EL (cell line): ENCODE measurements at places on chromosomes 1 and 21.

DNA sequence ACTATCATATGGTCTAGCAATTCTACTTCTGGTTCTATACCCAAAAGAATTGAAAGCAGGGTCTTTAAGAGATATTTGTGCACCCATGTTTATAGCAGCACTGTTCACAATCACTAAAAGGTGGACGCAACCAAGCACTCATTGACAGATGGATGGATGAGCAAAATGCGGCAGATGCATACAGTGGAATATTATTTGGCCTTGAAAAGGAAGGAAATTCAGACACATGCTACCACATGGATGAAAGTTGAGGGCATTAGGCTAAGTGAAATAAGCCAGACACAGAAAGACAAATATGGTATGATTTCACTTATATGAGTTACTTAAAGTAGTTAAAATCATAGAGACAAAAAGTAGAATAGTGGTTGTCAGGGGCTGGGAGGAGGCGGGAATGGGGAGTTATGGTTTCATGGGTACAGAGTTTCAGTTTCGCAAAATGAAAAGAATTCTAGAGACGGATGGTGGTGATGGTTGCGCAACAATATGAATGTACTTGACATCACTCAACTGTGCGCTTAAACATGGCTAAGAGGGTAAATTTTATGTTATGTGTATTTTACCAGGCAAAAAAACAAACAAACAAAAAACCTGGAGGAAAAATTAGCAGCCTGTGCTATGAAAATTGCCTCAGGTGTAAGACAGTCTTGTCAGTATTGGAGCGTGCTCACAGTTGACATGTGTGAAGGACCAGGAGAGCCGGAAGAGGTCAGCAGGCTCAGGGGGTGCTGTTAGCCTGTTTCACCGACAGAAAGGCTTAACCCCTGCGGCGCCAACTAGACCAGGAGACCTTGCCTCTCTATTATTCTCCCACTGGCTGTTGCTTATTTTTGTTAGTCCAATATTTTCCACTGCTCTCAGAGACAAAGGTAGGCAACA lies 26.5 kb downstream of the CD247 start:
- DNase-seq: no peak

- no peak for DNase-seq
Observed at GRCh38 chr1:220283625-220284024, 11.4 kb upstream of the RAB3GAP2 start.

DNA sequence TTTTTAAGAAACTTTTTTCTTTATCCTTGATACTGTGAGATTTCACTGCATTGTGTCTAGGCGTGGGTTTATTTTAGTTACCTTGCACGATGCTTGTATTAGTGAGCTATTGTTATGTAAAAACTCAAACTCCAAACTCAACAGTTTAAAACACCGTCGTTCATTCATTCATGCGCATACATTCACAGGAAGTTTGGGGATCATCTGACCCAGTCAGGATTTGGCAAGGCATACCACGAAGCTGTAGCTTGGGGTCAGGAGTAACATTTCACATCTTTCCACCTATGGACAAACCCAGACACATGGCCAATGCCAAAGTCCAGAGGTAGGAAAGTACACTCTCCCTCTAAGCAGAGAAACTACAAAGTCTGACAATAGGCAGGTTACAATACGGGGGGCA lies 324.6 kb upstream of the CHRM3 start:
- DNase-seq: no peak

- DNase-seq: no peak
Observed at GRCh38 chr1:66352792-66353191, 181.2 kb upstream of the SGIP1 start.

GRCh38 chr1:91148641-91149069 lies 126.8 kb upstream of the ZNF644 start:
- DNase-seq: no peak

- no peak for DNase-seq
Observed at GRCh38 chr1:30129001-30129408, 594.4 kb downstream of the MATN1 start.

GRCh38 chr21:41752231-41752681 lies 14.6 kb downstream of the RIPK4 start:
- peak; percentile 88 for DNase-seq

- no peak for DNase-seq
Observed at GRCh38 chr21:32946654-32947053, 79.1 kb upstream of the OLIG2 start.

GRCh38 chr1:150543500-150544143 lies 5.6 kb upstream of the ADAMTSL4 start:
- DNase-seq: no peak

- no peak for DNase-seq
Observed at GRCh38 chr1:151990058-151990855, 3.4 kb downstream of the S100A10 start.

GRCh38 chr1:117105722-117106121 lies 15.8 kb downstream of the TRIM45 start:
- no peak for DNase-seq

DNA sequence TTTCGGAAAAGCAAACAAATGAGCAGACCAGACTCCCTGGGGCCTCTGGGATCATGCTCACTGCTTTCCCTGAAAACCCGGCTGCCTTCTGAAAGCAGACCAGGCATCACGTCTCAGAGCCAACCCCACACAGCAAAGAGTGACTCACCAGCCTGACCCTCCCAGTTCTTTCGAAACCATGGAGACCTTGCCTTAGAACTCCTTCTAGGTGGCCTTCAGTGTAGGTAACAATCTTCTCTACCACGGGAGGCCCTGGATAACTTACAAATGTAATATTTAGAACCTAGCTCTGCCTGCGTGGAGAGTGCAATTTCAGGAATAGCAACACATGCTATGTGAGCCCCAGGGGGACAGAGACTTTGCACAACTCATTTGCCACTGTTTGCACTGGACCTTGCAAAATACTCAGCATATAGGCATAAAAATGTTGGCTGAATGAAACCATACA lies 105.2 kb downstream of the SUSD4 start:
- peak; percentile 65 for DNase-seq

- peak; percentile 100 for DNase-seq
Observed at GRCh38 chr21:37338671-37339551, 27.7 kb upstream of the DYRK1A start.

DNA sequence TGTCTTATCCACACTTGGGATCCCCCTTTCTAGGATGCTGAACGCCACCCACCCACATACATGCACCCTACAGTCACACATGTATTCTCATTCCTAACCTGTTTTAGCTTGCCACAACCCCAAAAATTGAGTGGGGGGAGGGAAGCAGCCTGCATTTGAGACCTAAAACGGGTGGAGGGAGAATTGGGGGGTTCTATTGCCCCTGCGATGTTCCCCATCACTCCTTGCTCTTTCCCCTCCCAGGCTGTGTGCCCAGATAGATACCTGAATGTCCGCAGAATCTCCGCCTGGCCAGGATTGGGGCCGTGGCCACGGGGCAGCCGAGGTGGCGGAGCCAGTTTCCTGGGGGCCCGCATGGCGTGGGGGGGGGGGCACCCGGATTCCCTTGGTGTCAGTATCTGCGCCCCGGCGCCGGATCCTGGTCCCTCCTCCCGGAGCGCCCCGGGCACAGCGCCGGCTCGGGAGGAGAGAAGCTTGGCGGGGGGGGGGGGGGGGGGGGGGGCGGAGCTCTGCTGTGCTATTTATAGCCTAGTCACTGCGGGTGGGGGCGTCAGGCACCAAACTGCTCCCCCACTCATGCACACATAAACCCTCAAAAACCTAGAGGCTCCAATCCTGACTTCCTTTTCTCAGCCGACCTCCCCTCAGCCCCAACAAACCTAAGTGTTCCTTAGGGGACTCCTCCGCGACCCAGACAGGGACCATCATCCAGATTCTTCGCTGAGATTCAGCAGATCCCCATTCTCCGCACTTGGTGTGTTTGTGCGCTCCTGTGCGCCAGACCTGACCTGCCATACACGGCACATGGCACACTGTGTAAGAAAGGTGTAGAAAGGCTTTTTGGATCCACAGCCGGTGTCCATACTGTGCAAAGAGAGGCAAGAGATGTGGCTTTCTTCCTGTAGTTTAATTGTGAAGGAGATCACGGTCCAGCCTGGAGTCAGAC lies 1.9 kb downstream of the ANKRD34A start:
- peak; percentile 44 for DNase-seq

GRCh38 chr1:15902882-15903281 lies 55.4 kb downstream of the SPEN start:
- DNase-seq: peak; percentile 87

DNA sequence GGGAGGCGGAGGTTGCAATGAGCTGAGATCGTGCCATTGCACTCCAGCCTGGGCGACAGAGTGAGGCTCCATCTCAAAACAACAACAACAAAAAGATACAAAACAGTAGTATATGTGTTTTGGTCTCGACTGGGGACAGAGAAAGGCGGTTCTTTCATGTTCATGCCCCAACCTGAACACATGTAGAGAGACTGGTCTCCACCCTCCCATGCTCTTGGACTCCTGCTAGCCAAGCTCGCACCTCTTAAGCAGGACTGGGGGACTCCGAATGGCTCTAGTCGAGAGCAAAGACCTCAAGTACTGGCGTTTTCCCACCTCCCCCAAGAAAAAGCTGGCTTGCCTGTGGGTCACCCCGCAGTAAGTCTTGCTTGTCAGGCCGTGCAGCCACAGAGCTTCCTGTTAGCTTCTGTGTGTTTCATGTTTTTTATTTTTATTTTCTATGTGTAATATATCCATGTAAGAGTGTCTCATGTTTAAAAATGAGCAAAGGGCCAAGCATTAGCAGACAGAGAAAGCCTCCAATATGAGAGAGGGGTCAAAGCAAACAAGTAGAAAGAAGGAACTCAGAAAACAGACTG lies 91.6 kb downstream of the SCCPDH start:
- no peak for DNase-seq

DNA sequence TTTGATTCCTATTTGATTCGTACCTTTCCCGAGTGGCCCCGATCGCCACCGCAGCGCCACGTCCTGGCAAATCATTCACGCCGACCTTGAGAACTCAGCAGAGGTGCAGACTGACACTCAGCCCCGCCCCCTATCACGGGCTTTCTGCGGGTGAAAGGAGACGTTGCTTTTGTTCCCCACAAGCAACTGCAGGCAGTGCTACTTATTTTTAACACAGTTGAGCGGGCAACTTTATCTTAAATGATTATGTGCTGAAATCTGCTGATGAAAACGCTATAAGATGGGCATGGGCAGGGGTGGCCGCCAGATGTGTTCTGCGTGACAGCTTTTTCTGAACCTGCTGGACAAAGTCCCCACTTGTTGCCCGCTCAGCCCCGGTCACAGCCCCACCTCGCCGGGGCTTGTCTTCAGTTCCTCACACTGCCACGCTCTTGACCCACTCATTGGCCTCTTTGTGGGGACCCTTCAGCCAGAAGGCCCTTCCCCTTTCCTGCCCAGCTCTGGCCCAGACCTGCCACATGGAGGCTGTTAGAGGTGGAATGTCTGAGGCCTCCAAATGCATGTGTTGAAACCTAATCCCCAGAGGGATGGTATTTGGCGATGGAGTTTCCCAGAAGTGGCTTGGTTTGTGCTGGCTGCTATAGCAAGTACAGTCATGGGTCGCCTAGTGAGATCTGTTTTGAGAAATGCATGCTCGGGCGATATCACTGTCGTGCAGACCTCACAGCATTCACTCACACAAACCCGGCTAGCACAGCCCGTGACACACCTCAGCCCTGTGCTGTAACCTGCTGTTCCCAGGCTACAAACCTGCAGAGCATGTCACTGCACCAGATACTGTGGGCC lies 15.7 kb upstream of the PDXK start:
- peak; percentile 25 for DNase-seq

- no peak for DNase-seq
Observed at GRCh38 chr21:43861706-43862105, 3.3 kb upstream of the AGPAT3 start.

- DNase-seq: peak; percentile 63
Observed at GRCh38 chr1:89516055-89516454, 8.6 kb upstream of the LRRC8B start.

GRCh38 chr1:91613595-91613994 lies 112.9 kb downstream of the CDC7 start:
- peak; percentile 23 for DNase-seq

GRCh38 chr1:87650306-87650705 lies 321.6 kb downstream of the LMO4 start:
- DNase-seq: no peak

GRCh38 chr1:61426254-61426653 lies 298.7 kb downstream of the TM2D1 start:
- DNase-seq: no peak

DNA sequence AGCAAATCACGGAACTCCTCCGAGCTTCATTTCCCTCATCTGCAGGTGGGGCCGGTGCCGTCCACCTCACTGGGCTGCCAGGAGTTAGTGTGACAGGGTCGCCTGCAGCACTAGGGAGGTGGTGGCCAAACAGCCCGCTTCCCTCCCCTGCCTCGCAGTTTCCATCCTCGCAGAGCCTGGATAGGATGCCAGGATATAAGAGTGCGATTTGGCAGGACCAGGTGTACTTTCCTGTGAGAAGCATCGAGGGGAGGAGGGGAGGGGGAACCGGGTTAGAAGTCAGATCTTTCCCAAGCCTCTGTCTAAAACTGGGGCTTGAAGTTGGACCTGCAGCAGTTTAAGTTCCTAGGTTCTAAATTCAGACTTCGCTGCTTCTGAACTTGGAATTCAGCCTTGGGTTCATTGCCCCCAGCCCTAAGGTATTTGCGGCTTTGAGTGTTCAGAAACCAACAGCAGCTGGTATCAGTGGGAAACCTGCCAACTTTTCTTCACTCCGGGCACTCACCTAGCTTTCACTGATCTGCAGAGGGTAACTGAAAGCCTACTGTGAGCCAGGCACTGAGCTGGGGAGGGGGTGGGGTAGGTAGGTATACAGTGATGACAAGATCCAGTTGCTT lies 1.7 kb upstream of the JUN start:
- peak; percentile 64 for DNase-seq

GRCh38 chr1:41564741-41565475 lies 80.4 kb upstream of the EDN2 start:
- no peak for DNase-seq

DNA sequence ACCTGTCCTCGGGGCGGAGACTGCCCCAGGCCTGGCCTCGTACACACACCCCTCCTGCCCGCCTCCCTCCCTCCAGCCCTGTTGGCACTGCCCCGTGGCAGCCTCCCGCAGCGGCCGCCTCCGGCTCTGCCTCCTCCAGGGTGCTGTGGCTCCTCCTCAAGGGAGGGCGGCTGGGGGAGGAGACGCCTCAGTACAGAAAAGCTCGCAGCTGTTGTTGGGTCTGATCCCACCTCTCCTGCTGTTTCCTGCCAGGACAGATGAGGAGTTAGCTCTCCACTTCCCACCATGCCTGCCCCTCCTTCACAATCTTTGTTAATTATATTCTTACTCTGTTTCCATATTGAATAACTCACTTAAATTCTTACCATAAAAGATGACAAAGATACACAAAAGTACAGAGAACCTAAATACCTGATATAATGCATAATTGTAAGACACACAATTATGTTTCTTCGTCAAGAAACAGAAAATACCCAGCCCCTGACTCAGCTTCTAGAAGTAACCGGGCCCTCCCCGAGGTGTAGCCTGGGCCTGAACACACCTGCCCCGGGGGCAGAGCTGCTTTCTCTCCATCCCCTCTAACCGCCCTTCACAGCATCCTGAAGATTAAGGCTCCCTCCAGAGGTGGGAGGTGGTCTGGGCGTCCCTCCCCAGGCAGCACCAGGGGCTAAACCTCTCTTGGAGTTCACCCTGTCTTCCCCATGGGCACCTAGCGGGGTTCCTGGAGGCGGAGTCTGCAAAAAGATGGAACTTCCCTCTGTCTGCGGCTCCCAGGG lies 30.6 kb upstream of the COL6A1 start:
- DNase-seq: peak; percentile 48
